Epithelial cell of prostate (primary cell): ENCODE measurements at places on chromosomes 1 and 21.
A peak's percentile ranks its signal among the peaks of the same experiment; 100 is the strongest.

DNA sequence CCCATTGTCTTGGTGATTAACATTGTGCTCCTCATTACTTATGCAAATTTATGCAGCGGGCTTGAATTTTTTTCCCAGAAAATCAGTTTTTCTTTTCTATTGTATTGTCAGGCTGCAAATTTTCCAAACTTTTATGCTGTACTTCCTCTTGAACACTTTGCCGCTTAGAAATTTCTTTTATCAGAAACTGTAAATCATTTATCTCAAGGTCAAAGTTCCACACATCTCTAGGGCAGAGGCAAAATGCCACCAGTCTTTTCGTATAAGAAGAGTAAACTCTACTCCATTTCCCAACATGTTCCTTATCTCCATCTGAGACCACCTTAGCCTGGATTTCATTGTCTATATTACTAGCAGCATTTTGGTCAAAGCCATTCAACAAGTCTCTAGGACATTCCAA, 113.9 kb upstream of the OLFM3 start:
- no peak for DNase-seq

GRCh38 chr1:10510520-10511493, 36.1 kb downstream of the PEX14 start:
- DNase-seq = peak; percentile 82

DNA sequence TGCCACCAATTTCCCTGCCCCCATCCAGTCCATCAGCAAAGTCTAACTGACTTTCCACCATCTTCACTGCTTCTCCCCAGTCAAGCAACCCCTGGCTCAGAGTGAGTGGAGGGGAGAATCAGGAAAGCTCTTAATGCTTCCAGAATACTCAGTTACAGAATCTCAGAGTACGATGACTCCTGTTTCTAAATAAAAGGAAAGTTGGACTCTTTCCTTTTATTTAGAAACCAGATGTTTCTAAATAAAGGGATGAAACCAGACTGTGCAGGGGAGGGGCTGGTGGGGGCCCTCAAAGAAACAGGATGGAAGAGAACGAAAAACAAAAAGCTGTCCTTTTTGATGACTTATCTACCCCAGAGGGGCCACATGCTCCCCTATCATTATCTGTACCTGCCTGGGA, 85.2 kb upstream of the PPM1J start:
- no peak for DNase-seq

DNA sequence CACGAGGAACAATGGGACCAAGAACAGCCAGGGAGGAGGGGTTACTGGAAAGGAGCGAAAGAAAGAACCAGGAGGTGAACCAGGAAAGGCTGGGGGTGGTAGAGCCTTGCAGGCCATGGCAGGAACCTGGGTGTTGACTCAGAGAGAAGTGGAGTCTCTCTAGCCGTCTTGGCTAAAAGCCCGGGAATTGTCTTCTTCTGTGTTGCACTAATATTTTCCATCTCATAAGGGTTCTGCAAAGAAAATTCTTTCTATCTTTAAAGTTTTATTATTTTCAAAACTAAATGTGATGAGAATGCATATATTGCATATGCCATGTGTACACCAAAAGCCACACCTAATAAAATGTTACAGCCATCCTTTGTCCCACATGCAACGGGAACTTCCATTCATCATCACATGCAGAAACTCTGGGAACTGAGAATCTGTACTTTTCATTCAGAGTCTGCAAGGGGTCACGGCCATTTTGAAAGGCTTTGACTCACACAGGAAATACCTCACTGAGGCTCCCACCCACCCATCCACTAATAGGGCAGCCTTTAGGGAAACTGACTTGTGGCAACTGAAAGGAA, 38.0 kb downstream of the ERG start:
- DNase-seq = peak; percentile 83

- DNase-seq = no peak
Observed at GRCh38 chr1:19055701-19056100, 99.2 kb upstream of the IFFO2 start.

- DNase-seq = no peak
Observed at GRCh38 chr21:28212061-28212460, 780.6 kb downstream of the LTN1 start.

DNA sequence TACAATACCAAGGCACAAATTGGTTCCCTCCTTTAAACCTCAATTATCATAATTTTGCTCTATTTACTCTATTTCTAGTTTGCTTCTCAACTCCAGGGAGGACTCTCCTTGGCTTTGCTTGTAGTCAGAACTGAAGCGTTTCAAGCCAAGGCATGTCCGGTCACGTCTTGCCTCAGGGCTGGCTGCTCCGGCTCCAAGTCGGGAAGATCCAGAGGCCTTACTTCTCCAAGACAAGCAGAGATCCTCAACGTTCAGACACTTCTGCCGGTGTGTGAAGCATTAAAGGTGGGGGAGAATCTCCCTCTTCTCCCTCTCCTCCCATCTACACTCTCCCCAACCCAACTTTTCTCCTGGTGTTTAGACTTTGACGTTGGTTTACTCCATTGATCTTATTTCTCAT, 7.2 kb upstream of the HHAT start:
- peak; percentile 72 for DNase-seq

- DNase-seq = no peak
Observed at GRCh38 chr1:6491081-6491449, 402 bp downstream of the PLEKHG5 start.

DNA sequence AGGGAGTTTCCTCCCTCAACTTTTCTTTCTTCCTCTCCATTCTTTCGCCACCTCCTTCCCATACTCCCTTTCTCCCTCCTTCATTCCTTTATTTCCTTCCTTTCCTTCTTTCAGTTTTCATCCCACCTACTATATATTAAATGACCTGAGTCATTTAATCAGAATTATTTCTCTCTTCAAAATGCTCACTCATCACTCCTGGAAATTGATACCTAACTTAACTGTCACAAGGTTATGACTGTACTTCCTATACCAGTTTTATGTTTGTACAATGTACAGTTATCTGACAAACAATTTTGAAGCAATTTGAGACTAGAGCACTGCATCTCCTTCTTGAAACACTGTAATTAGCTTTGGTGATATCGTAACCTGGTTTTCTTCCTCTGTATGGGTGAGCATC, 41.4 kb downstream of the NEXN start:
- DNase-seq = no peak

DNA sequence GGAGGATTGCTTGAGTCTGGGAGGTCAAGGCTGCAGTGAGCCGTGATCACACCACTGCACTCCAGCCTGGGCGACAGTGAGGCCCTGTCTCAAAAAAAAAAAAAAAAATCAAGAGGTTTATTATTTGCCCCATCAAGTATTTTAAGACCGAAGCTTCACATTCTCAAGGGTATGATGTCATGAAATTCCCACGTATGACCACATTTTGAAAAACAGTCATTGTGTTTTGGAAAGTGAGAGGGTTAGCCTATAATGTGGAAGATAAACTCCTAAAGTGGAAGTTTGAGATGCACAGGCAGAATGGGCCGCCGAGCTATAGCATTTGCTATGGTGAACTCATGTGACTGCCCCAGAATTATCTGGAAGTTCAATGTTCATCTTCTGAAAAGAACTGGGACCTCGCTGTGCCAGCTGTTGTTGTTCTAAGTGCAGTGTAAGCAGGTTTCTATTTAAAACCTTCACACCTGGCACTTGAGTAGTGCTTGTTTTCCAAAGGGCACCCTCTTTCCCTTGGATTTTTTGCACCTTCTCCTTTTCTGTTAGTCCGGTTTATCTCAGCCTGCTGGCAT, 96.9 kb upstream of the SLC25A33 start:
- no peak for DNase-seq

GRCh38 chr1:161921990-161922389, 101.7 kb downstream of the OLFML2B start:
- no peak for DNase-seq

DNA sequence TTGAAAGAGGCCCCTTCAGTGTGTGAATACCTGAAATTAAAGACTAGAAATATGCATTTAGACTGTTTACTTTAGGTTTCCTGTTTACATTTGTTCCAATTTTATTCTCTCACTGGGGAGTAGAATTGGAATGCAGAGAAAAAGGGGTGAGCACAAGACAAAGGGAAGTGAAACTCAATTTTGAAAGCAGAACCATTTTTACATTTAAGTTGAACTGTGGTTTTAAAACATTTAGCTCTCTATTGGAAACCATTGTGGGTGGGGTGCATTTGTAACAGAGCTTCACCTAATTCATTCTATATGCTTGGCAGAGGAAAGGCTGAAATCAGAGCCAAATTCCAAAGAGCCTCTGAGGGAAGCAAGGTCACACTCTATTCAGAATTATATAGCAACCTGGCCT, 235.3 kb upstream of the C1orf105 start:
- DNase-seq = no peak

DNA sequence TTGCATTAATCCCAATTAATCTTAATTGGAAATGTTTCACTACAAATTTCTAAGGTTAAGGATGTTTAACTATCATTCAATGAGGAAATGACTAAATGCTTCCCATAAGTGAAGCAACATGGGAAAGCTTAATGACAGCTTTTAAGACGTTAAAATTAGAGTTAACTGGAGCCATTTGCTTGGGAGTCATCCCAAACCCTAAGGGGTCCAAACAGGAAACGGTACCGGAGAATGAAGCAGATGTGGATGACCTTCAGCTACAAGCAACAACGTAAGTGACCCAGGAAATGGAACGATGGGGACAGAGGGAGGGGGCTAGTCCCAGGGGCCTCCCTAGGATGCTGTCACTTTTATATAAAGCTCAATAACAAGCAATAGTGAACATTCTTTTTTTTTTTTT, 62.2 kb downstream of the CAPZB start:
- DNase-seq = no peak

DNA sequence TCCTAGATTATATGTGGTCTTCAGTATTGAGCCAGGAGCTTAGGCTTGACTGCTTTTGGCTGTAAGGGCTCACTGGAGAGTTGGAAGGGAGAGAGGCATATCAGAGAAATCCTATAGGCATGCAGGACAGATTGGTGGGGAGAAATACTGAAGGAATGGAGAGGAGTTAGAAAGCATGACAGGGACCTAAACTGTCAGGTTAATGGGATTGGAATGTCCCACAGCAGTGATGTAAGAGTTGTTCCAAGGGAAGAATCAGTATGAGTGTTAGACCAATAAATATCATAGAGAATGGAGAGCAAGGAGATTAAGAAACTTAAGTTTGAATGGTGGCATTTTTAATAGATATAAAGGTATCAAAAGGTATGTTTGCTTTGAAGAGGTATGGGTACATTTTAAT, 39.7 kb downstream of the SLC35A3 start:
- no peak for DNase-seq

DNA sequence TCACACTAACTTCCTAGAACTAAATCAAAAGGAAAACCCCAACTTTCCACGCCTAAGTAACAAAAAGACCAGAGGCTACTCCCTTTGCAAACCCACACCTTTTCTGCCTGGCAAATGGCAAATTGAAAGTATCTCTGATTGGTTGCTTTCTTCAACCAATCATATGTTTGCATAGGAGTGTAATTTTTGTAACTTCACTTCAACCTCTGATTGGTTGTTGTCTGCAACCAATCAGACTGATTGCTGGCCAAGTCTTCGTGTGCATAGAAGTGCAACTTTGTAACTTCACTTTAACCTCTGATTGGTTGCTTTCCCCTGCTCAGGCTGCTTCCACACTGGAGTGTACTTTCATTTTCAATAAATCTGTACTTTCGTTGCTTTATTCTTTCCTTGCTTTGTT, 36.9 kb upstream of the PADI2 start:
- DNase-seq = no peak

DNA sequence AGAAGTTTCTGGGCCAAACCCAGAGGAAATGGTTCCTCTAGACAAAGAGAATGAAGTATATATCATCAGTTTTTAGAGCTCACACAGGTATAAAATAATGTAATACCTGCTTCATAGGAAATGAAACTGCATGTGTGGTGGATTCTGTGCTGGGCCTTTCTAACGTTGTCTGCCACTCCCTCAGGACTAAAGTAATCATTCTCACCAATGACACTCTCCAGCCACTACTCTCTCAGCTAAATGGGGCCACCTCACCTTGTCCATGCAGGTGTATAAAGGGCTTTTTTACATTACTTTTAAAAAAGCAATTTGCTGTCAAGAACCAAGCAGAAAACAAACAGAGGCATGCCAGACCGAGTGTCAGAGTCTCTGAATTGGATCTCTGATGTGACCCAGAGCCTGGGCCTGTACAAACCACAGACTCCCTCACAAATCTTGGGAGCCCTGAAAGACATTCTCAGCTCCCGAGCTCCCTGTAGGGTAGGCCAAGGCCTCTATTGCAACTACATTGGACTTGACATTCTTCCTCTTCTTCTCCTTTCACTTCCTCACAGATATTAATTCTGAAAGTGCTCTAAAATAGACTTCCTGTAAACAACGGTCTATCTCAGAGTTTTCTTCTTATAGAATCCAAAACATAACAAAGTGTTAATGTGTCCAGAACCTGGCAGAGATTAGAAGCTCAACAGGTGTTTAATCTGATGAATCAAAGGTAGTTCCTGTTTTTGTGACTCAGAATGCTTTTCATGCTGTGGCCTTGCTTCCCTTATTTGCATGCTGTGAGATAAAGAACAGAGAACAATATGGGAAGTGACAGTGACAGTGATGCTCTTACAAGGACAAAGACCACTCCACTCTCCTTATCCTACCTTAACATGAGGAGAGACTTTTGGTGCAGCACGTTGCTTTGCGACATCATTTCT, 8.6 kb downstream of the AIM2 start:
- DNase-seq = no peak

- DNase-seq = no peak
Observed at GRCh38 chr1:183249941-183250452, 63.9 kb downstream of the LAMC2 start.

DNA sequence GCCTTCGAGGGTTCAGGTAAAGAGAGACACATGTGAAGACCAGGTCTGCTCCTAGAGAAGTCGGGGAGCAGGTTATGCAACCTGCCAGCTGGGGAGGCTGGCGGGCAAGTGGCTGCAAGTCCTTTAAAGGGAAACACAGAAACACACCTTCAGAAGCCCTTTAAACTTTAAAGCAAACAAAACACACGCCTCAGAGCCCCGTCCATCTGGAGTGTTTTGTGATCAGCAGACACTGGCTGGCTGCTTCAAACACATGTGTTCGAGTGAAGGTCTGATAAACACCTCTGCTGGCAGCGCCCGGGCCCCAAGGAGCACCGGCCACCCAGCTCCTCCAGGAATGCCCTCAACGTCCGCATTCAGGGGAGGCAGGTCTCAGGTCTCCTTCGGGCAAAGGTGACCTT, 15.2 kb downstream of the RIPK4 start:
- DNase-seq = peak; percentile 87

- DNase-seq = no peak
Observed at GRCh38 chr1:38053416-38054091, 7.0 kb upstream of the POU3F1 start.

- DNase-seq = peak; percentile 80
Observed at GRCh38 chr1:89271341-89272015, 1.2 kb downstream of the GBP5 start.

- DNase-seq = no peak
Observed at GRCh38 chr1:26284597-26285347, 4.9 kb downstream of the SH3BGRL3 start.

- DNase-seq = no peak
Observed at GRCh38 chr21:39650306-39650705, 37.6 kb downstream of the B3GALT5 start.

GRCh38 chr1:21838359-21839157, 26.5 kb downstream of the LDLRAD2 start:
- DNase-seq = no peak

- DNase-seq = no peak
Observed at GRCh38 chr1:2990376-2991115, 30.7 kb upstream of the ACTRT2 start.
